ENCODE measurements at places on chromosomes 13 and 19.

GRCh38 chr13:48993150-48993549 lies 17.4 kb downstream of the FNDC3A start:
- no peak for DNase-seq

- DNase-seq = no peak
These were observed 362.4 kb downstream of the DIAPH3 start for GRCh38 chr13:59801107-59801880.

DNA sequence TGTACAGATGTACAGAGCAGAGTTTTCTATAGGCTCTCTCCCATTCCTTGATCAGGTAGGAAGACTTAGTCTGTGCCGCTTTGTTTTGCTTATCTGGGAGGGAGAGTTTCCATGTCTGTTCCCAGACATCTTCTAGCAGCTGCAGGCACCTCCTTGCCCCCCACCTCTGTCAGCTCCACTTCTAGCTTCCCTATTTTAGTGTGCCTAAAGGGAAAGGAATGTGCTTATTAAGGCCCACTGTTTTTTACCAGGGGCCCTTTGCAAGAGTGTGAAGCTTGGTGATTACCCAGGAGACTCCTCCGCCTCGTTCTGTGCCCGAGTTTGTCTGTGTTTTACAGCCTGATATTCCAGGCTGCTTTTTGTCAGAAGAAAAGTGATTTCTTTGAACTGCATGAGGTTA lies 1984.4 kb downstream of the OLFM4 start:
- DNase-seq = no peak

DNA sequence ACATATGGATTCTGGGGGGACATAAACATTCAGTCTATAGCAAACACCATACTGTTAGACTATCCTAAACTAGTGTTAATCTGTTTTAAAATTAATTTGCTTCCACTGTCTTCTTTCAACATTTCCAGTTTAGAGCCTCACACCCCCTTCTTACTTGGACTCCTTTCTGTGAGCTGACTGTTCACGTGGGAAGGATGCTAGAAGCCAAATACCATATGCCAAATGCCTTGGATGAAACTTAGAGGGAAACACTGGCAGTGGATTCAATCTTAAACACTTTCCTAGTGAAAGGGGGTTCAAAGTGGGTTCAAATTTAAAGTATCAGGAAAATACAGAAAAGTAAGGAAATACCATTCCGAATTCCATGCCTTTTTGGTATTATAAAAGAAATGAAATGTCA lies 113.6 kb downstream of the HS6ST3 start:
- DNase-seq = no peak

DNA sequence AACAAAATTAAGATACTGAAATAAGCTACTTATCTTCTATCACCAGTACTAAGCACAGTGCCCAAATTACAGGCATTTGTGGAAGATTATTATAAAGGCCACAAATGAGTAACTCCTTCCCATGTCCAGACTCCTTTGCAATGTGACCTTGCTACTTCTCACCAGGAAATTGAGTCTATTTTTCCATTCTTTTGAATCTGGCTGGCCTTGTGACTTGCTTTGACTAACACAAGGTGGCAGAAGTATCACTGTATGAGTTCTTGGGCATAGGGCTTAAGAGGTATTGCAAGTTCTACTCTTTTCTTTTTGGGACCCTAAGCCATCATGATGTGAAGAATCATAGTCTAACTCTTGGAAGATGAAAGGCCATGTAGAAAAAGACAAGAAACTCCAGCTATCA lies 49.9 kb downstream of the UGGT2 start:
- no peak for DNase-seq

GRCh38 chr19:11044431-11044830 lies 44.8 kb upstream of the LDLR start:
- DNase-seq = no peak

DNA sequence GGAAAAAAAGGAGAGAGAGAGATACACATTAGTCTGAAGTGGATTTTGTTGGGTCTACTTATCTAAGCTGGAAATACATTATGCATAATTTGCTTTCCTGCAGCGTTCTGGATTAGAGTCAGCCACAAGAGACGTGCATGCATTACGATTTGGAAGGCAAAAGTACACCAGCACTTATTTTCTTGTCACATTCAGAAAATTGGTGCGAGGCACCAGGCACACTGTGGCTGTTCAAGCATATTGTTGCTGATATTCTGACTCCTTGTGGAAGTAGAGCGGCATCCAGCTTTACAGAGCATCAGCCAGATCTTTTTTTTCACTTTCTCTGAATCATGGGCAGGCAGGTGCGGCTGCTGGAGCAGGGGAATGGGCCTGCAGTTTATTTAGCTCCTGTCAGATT lies 905.6 kb upstream of the SPRY2 start:
- no peak for DNase-seq

GRCh38 chr13:46908501-46908900 lies 11.6 kb upstream of the HTR2A start:
- no peak for DNase-seq

DNA sequence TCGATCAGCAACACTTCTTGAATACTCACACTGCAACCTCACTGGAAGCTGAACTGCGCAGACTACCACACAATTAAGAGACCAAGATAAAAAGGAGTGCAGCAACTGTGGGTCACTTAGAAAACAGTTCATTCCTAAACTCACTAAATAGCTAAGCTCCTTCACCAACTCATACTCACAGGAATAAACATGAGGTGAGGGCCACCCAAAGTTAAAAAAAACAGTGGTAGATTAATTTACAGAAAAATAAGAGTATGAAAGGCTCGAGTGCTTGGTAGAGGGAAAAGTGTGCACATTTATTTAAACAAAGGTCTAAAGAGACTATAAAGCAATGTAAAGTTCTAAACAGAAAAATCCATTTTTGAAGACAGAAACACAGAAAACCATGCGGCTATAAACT lies 7.6 kb downstream of the ANKRD10 start:
- no peak for DNase-seq

DNA sequence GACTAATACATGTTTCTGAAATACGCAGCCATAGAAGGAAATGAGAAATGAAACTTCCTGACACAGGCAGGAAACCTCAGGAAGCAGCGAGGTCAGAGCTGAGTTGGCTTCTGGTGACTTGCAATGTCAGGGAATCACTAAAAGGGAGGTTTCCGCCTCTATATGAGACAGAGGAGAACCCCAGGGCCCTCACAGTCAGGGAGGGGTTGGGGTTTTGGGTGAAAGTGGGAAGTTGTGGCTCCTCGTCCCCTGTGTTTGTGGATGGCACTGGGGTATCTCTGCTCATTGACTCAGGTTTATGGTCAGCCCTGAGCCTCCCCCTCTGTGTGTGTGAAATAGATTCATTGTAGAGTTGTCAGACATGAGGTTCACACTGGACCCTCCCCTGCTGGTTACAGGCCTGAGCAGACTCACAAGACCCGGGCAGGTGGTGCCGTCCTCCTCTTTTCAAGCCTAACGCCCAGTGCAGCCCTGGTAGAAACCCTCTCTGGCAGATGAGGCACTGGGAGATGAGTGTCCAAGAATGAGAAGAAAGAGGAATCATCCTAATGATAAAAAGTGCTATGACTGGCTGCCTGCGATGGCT lies 5.5 kb upstream of the LILRA6 start:
- peak; percentile 82 for DNase-seq

- no peak for DNase-seq
These were observed 18.0 kb downstream of the KPNA3 start for GRCh38 chr13:49774376-49775005.

DNA sequence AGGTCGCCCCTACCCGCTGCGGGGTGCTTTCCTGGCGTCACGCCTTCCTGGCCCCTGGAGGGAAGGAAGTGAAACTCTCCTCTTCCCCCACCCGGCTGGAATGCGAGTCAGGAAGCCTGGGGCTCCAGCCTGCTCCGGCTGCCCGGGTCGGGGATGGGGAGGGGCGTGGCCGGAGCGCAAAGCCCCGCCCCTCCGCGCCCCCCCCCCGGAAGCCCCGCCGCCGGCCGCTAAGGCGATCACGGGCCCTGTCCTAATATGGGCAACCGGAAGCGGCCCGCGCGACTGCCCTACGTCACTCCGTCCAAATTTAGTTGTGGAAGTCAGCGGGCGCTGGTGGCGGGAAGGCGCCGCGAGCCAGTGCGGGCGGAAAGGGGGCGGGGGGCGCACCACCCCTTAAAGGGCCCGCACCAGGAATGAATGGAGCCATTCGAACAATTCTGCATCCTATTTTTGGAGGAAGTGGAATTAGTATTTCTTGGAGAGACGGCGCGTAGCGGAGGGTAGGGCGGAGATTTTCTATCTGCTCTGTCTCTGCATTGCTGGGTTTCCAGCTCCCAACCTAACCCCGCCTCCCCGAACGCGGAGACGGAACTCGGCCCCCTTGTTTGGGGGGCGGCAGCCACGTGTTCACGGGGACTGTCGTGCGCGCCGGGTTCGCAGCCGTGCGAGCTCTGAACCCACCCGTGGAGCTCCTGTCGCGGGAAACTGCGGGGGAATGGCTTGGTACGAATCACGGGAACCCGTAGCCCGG lies 1.6 kb downstream of the IER2 start:
- DNase-seq = peak; percentile 93

DNA sequence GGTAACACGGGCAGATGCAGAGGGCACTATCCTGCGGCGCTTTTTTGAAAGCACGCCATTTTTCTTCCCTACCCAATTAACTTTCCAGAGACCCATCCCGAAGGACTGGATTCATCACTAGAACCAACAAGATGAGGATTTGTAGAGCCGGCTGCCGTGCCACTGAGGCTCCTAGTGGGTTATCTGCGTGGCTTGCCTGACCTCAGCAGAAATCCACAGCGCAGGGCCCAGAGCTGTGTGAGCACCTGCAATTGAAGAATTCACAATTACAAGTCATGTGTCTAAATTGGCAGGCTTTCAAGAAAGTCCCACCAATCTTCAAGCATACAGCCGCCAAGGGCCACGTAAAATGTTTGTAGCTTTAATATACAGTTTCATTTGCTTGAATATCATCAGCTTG lies 75.5 kb downstream of the ALOX5AP start:
- DNase-seq = no peak

- no peak for DNase-seq
These were observed 48.0 kb upstream of the RCBTB2 start for GRCh38 chr13:48580896-48581295.

- DNase-seq = no peak
These were observed 117.7 kb upstream of the CACNA1A start for GRCh38 chr19:13623716-13624710.

GRCh38 chr13:28574617-28575142 lies 79.8 kb upstream of the FLT1 start:
- peak; percentile 54 for DNase-seq

- DNase-seq = no peak
These were observed 6.6 kb downstream of the NDUFB7 start for GRCh38 chr19:14565298-14565679.

GRCh38 chr19:37778613-37779126 lies 716 bp downstream of the ZNF573 start:
- no peak for DNase-seq

DNA sequence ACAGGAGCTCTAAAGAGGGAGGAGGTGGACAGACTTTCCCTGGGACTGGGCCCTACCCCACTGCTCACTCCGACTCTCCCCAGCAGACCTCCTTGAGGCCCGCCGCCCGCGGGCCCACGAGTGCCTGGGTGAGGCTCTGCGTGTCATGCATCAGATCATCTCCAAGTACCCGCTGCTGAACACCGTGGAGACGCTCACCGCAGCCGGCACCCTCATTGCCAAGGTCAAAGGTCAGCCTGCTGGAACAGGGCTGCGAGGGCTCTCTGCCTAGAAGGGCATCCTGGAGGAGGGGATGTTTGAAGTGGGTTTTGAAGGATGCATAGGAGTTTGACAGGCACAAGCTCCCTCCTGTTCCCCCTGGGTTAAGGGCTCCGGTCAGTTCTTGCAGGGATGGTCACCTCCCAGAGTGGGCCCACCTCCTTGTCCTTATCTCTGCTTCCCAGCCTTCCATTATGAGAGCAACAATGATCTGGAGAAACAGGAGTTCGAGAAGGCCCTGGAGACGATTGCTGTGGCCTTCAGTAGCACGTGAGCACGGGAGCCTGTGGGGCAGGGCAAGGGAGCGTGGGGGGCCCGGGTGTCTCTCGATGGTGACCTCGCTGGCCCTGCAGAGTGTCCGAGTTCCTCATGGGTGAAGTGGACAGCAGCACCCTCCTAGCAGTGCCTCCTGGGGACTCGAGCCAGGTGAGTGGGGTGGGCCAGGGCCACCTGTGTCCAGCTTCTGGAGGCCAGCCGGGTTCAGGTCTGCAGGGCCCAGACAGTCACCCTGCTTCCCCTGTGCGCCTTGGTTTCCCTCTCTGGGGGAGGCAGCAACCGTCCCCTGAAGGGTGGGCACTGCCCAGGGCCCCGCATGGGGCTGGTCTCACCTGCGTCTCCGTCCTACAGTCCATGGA lies 6.3 kb downstream of the ARHGAP45 start:
- no peak for DNase-seq

DNA sequence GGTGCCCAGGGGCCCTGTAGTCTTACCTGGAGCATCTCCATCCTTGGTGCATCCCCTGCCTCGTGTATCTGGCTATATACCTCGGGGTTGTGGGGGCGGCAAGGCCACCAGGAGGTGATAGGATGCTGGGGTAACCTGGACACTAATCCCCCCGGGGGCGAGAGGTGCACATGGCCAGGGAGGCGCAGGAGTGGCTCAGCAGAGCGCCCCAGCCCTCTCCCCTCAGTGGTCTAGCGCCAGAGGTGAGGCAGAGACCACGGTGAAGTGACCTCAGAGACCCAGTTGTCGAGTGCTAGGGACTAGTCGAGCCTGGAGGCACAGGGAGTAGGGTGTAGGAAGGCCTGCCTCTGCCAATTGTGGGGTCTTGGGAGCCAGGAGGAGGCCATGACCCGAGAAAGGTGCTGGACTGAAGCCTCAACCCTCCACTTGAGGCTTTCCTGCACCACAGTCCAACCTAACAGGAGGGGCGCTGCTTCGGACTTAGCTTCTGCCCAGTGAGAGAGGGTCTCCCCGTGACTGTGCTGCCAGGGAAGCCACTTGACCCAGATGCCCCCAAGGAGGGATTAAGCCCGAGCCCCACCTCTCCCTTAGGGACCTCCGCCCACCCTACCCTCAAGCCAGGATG lies at the start of gene LHB:
Gene LHB (minus strand): TSS at position 51 of the 625 bp plus-strand sequence. CDS start 10 bp downstream, at position 41.
- no peak for DNase-seq

- DNase-seq = no peak
These were observed 229.5 kb downstream of the UQCRFS1 start for GRCh38 chr19:28983430-28983829.

DNA sequence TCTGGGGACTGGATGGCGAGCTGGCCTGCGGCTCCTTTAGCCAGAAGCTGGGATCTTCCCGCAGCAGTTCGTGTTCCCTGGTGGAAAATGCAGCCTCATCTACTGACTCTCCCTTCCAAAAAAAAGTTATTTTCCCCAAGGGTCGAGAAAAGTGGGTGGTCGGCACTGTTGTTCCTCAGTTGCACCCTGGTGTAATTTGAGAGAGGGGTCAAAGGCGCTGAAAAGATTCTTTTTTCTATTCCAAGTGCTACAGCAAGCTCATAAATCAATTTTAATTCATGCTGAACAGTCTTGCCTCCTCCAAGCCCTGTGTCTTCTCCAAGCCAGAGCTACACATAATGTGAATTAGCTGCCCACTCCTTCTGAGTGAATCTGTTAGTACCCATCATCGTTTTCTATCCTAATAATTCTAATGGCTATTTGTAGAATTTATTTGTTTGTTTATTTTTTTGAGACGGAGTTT lies 774 bp downstream of the SLC25A15 start:
- DNase-seq = no peak

GRCh38 chr19:31817971-31818797 lies 468.9 kb upstream of the TSHZ3 start:
- no peak for DNase-seq

All from common myeloid progenitor, CD34-positive (primary cell).